Hindlimb muscle (tissue), 1 donor: ENCODE measurements at places on chromosomes 13 and 19. TPM values are rescaled to one million over a fixed set of nuclear protein-coding genes. Genes with fewer than 3 reads are reported as not detected.

Gene DACH1
- polyA plus RNA-seq = 13.9 TPM

Gene ICAM4
- 0.45 TPM for polyA plus RNA-seq

Gene CLEC4G
- not detected for polyA plus RNA-seq

Gene KIR2DL1
- not detected for polyA plus RNA-seq
